ENCODE measurements at places on chromosomes 6 and 20. TPM values are rescaled to one million over a fixed set of nuclear protein-coding genes. Genes with fewer than 3 reads are reported as not detected.

DNA sequence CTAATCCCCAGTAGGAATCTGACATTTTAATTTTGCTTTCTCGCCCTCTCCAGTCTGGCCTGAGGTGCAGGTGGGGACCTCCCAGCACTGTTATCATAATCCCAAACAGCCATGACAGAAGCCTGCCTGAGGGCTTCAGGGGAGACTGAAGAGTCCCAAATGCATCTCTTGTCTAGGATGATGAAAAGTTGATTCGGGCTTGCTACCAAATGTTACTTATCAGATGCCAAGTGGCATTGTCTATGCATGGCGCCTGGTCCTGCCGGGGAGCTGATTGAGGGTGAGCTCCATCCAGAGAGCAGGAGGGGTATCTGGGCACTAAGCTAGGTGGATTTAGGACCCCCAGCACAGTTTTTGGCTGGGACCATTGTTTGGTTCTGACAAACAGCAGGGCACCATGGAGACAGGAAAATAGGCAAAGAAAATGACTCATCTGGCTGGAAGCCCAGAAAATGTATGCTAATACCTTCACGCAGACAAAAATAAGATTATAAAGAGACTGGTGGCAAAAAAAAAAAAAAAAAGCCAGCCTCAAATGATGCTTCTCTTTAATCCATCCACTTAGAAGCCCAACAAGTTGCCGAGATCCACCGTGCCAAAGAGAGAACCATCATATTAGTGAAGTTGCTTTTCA lies 513.7 kb upstream of the SULF2 start:
- DNase-seq, result no peak

Gene USP49
- 7.7 TPM for total RNA-seq

- DNase-seq, result no peak
Measured at GRCh38 chr6:31228476-31228875, 43.4 kb downstream of the HLA-C start.

- DNase-seq, result no peak
Measured at GRCh38 chr6:43204271-43205105, 22.5 kb downstream of the CUL9 start.

Gene ADGRF5
- total RNA-seq, result 0.13 TPM

- peak; percentile 15 for DNase-seq
Measured at GRCh38 chr6:68059899-68060298, 575.2 kb upstream of the ADGRB3 start.

Data from GM12878 (cell line).